ENCODE measurements at places on chromosomes 6 and 20. TPM values are rescaled to one million over a fixed set of nuclear protein-coding genes. Genes with fewer than 3 reads are reported as not detected.

The ADAM33 gene
- total RNA-seq = 68.8 TPM

The TGM2 gene
- 12.6 TPM for total RNA-seq

The GCLC gene
- 22.3 TPM for total RNA-seq

The DDR1 gene
- total RNA-seq = 21.1 TPM

The SDC4 gene
- 78.1 TPM for total RNA-seq

The CST2 gene
- not detected for total RNA-seq

The HMGCLL1 gene
- not detected for total RNA-seq

The ERVFRD-1 gene
- total RNA-seq = not detected

The PRPF6 gene
- 65.7 TPM for total RNA-seq

The PBOV1 gene
- total RNA-seq = not detected

The PARD6B gene
- 0.26 TPM for total RNA-seq

The SAMD5 gene
- total RNA-seq = 0.26 TPM

The CAGE1 gene
- total RNA-seq = under 0.01 TPM

The TLDC2 gene
- 0.09 TPM for total RNA-seq

The PTCHD4 gene
- total RNA-seq = 2.3 TPM

The GPLD1 gene
- under 0.01 TPM for total RNA-seq

The TRDN gene
- not detected for total RNA-seq

The ATP6V1G2 gene
- 10.4 TPM for total RNA-seq

The LY6G5C gene
- total RNA-seq = 0.09 TPM

The GPR6 gene
- not detected for total RNA-seq

The HLA-DOB gene
- total RNA-seq = 0.32 TPM

The TCF15 gene
- under 0.01 TPM for total RNA-seq

The MOG gene
- total RNA-seq = not detected

The TMEM239 gene
- under 0.01 TPM for total RNA-seq

The SIRPB1 gene
- total RNA-seq = 0.17 TPM

The COL9A1 gene
- not detected for total RNA-seq

The TASP1 gene
- 9.4 TPM for total RNA-seq

The HLA-DQB1 gene
- total RNA-seq = not detected

The MTFR2 gene
- total RNA-seq = 0.16 TPM

The MYMX gene
- not detected for total RNA-seq

The TRIM10 gene
- not detected for total RNA-seq

The HINT3 gene
- 18.1 TPM for total RNA-seq

The PLN gene
- under 0.01 TPM for total RNA-seq

The KLC4 gene
- total RNA-seq = 25.3 TPM

The BPIFB2 gene
- not detected for total RNA-seq

The ULBP2 gene
- total RNA-seq = 1.9 TPM

The LAMA4 gene
- 569 TPM for total RNA-seq

The TFAP2C gene
- total RNA-seq = not detected

The CENPQ gene
- 1.8 TPM for total RNA-seq

The ADGRB3 gene
- total RNA-seq = 0.16 TPM

The ENPP4 gene
- 0.16 TPM for total RNA-seq

The CASS4 gene
- total RNA-seq = 5.0 TPM

The RBPJL gene
- total RNA-seq = not detected

The ZNF76 gene
- total RNA-seq = 18.3 TPM
